ENCODE measurements at places on chromosomes 3 and 15. TPM values are rescaled to one million over a fixed set of nuclear protein-coding genes. Genes with fewer than 3 reads are reported as not detected.

DNA sequence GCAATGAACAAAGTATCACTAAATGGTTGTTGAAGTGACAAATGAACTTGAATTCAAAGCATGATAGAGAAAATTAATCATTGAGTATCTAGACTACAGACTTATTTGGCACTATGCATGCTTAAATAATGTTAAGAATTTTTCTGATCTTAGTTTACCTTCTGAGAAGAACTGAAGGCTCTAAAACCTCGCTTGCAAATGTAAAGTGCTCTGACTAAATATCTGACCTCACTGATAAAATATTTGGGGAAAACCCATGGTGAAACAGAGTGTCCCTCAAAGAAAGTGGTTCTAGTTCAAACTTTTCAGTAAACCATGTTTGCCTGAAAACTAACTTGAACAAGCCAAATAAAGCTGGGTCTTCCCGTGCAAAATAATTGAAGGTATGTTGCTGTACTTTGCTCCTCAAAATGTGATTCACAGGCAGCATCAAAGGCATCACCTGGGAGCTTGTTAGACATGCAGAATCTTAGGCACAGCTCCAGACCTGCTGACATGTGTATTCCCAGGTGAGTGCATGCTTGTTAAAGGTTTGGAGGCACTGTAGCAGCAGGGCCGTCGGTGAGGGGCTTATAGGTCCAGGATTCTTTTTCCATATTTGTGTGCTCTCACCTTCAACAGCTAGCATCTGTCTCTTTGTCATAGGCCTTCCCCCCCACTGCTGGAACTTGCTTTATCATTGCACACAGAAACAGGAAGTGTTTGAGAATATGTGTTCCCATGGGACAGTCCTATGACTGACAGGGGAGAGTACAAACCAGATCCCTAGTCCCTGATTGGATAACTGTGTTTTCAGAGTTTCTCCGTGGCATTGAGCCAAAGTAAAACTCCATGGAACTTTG, 524.2 kb upstream of the LMCD1 start:
- no peak for DNase-seq

DNA sequence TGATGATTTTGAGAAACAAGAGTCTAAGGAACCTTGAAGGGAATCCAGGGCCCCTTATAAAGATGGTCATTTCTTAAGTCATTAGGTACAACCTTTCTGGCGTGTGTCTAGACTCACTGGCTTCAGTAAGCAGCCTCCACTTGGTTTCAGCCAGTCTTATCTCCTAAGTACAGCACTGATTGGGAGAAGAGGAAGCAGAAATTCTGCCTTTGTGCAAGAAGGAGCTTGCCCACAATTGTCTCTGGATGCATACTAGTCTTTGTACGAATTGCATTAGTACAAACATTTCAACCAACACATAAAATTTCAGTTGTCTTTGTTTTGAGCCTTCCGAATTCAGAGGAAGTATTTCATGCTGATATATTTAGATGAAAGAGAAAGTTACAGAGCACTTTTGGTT, 139.4 kb downstream of the SLCO3A1 start:
- DNase-seq = no peak

- no peak for DNase-seq
Measured at GRCh38 chr3:13612829-13613228, 63.9 kb downstream of the FBLN2 start.

DNA sequence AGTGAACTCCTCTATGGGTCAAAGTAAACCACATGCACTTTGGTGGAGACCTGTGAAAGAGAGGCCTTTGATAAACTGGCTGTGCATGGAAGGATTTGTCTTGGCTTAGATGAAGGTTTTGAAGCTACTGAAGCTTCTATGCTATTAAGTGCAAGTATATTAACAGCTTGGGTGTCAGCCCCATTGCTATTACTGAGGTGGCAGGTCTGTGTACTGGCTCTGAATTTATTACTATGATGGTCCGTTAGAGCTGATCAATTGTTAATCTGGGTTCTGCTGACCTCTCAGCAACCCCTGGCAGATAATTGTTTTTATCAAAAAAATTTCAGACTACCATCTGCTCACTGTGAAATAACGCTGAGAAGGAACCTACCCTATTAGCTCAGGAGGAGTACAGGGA, 268.2 kb downstream of the CACNA2D3 start:
- DNase-seq = no peak

DNA sequence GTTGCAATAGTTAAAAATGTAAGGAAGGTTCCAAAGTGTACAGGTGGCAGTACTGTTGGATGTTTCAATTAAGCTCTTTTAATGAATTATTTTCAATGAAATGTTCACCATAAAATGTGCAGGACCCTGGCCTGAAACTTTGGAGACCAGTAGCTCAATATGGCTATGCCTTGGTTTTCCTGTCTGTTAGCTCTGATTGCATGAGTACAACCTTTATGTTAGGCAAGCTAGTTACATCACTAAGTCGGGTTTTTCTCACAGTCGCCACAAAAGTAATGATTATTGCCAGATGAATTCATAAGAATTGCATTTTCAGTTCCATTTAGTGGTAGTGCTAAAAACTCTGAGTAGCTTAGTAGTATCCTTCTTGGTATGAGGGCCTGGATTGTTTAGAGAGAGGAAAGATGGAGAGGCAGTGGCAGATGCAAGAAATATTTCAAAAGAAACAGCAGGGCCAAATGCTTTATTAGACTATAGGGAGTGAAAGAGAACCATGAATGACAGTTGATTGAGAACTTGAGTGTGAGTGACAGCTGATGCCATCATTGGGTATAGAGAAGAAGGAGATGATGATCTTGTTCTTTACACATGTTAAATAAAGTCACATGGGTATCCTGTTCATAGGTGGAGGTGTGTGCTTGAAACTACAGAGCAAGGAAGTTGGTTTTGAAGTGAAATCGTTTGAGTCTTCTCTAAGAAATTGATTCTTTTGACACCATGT, 109.5 kb downstream of the AKAP13 start:
- DNase-seq = no peak

GRCh38 chr3:24505691-24506550, 11.3 kb upstream of the THRB start:
- DNase-seq = no peak

DNA sequence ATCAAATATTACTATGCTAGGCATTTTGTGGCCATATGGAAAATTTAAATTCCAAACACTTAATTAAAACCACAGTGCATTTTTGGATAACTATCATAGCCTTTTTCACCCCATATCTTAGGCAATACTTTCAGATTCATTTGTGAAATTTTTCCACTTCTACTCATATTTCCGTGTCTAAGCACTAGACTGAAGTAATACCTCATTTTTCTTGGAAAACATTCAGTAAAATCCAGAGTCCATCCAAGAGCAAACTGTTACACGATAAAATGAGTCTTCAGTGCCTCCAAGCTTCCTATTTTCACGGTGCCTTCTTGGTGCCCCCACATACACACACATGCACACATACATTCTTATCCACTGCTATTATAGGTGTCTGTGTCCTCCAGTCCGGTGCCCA, 845.9 kb downstream of the TBL1XR1 start:
- DNase-seq = peak; percentile 4

DNA sequence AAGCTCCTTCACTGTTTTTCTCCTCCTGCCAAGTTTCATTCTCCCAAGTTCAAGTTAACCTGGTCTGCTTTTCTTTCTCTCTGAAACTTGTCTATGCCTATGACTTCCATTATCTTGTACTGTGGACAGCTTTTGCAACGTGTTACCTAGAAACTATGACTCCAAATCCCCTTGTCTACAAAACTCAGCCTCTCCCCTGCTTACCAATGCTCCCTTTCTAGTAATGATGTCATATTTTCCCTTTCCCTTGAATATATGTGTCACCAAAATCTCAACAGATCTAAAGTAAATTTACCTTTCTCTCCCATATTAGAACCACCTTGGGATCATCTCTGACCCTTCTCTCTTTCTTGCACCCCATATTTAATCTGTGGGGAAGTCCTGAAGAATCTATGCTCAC, 10.5 kb upstream of the ABHD2 start:
- DNase-seq = no peak

Gene GOLGA6D
- not detected for total RNA-seq

Gene NOX5
- total RNA-seq = 0.46 TPM

Gene REC114
- not detected for total RNA-seq

Gene CFAP161
- 1.2 TPM for total RNA-seq

Gene TLR9
- not detected for total RNA-seq
